Islet precursor cell (in vitro differentiated cells): ENCODE measurements at places on chromosomes 7 and 10.

GRCh38 chr7:52615021-52615695, 420.3 kb upstream of the POM121L12 start:
- DNase-seq: no peak

DNA sequence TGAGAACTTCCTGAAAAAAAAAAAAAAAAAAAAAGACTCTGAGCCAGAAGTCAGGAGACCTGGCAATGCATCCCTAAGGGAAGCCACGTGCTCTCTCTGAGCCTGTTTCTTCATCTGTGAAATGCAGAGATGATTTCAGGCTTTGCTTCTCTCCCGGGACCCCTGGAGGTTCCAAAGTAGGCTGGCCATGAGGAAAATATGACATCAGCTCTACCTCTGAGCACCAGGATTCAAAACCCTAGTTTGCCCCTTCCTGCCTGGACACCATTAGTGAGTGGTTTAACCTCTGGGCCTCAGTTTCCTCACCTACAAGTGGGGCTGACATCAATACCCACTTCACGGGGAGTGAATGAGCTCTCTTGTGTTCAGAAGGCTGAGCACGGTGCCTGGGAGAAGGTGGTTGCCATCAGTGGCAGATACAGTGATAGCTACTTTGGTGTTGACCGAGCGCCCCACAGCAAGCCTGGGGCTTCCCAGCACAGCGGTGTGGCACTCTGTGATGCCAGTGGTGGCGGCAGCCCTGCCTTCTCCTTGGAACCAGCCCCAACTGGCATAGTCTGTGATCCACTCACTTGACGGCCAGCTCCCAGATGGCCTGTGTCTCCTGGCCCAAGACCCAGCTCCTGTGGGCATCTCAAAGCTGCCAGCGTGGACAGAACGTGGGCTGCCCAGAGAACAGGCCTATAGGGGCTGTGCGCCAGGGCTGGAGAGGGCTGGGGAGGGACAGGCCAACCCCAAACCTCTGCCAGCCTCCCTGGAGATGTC, 153.1 kb upstream of the UNC5B start:
- DNase-seq: no peak

GRCh38 chr10:30553018-30553625, 76.4 kb downstream of the LYZL2 start:
- DNase-seq: no peak

DNA sequence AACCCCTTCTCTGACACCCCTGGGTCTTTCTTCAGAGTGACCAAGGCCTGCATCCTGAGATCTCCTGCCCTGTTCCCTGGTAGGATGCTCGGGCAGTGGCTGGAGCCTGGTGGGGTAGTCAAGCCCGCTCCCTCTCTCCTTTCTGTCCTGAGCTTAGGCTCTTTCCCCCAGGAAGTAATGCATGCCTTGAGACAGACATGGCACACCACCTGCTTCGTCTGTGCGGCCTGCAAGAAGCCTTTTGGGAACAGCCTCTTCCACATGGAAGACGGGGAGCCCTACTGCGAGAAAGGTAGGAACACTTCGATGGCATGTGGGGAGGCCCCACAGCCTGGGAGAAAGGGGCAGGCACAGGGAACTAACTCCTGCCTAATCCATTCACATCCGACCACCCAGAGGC, 37.9 kb upstream of the BMPR1A start:
- DNase-seq: no peak

DNA sequence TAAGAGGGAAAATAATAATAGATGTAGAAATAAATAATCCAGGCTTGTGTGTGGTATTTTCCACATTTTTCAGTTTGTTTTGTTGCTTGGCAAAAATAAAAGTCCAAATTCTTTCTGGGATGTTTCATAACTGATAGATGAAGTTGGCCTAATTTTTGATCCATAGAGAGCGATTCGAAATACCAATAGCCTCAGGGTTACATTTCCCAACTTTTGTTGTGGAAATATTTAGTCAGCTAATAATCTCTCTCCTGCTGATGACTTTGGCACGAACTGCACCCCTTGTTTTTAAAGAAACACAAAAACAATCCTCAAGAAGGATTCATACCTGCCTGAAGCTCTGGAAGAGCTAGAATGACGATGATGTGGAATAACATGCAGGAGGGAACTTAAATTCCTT, 483.2 kb downstream of the ADRA2A start:
- no peak for DNase-seq

GRCh38 chr10:110548002-110548401, 19.5 kb upstream of the SMC3 start:
- peak; percentile 37 for DNase-seq

DNA sequence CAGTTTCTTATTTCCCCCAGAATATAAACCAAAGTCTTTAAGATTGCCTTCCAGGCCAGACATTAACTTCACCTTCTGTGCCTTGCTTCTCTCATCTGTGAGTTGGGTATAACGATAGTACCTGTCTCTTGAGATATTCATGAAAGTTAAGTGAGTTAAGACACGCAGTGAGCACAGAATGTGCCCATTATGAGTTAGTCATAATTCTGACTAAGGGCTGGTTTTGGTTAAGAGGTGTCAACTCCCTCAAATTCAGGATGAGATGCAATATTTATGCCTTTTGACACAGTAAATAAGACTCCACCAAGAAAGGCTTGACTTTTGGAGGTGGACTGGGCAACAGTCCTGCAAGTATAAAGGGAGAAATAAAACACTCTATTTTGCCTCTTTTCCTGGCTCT, 528.7 kb upstream of the IGFBP3 start:
- no peak for DNase-seq

DNA sequence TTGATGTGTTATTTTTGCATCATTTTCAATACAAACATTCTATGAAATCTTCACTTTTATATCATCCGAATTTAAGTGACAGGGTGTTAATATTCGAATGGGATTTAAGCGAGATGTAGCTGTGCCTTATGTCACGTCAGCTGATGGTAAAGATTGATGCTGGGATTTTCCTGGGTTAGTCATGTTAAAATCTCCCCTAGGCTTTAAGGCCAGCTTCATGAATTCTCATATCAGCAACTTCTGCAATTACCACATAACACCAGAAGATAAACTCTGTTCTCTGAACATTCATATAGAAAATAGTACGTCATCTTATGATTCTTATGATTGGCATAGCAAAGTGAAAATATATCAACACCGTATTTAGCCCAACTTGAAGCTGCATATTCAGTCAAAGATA, 669.2 kb downstream of the PCDH15 start:
- DNase-seq: no peak

DNA sequence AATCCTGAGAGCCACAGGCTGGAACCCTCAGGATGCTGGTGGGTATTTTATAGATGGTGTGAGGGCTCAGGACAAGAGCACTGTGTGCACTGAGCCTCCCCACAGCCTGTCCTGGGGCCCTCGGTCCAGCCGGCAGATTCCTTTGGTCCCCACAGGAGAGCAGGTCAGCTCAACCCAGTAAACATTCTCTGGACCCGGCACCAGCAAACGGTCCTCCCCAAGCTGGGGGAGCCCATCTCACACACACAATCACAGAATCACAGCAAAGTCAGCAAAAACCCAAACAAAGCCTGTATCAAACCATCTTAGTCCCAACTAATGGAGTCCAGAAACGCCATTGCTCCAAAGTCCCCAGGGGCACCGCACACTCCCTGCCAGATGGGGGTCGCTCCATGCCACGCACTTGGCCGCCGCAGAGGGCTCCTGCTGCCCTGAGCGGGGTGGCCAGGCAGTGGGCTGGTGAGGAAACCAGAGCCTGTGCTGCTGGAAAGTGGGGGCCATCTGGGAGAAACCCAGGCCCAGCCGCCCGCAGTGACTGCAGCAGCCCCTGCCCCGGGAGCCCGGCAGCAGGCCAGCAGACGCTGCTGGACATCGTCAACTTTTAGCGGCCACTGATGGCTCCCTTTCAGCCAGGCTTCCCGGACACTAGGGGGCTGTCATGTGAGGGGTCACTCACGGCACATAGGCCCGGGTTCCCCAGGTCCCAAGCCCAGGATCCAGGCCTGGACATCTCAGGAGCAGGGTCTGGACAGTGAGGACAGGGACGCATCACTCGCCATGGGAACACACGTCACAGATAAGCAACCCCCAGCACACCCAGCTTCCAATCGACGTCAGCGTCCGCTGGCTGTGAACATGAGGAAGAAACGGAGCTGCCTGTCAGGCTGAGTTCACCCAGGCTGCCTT, 52.6 kb downstream of the DPYSL4 start:
- no peak for DNase-seq

GRCh38 chr10:101060951-101061623, 702 bp upstream of the KAZALD1 start:
- peak; percentile 97 for DNase-seq

DNA sequence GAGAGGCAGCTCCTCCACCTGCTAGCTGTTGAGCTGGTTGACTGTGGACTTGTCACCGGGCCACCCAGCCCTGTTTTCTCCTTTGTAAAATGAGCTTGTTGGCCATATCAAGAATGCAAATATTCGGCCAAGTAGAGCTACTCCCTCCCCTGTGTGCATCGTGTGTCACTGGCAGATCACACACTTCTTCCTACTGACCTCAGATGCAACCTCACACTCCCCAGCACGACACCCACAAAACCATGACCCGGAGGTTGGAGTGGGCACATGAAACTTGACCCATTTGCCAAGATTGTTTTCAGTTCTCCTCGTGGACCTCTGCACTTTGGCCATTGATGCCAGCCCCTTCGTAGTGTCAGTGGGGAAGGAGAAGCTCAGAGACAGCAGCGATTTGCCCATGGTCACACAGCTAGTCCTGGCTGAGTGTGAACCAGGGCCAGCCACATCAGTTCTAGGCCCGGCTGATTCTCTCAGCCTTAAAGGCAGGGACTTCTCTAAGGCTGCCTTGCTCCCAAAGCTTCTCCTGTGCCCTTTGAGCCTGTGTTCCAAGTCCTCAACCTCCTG, 101.1 kb downstream of the CDH23 start:
- no peak for DNase-seq

- peak; percentile 29 for DNase-seq
These were observed 76.3 kb downstream of the FOXI2 start for GRCh38 chr10:127813290-127813689.

- no peak for DNase-seq
These were observed 60.2 kb downstream of the CHST15 start for GRCh38 chr10:124032971-124033886.

DNA sequence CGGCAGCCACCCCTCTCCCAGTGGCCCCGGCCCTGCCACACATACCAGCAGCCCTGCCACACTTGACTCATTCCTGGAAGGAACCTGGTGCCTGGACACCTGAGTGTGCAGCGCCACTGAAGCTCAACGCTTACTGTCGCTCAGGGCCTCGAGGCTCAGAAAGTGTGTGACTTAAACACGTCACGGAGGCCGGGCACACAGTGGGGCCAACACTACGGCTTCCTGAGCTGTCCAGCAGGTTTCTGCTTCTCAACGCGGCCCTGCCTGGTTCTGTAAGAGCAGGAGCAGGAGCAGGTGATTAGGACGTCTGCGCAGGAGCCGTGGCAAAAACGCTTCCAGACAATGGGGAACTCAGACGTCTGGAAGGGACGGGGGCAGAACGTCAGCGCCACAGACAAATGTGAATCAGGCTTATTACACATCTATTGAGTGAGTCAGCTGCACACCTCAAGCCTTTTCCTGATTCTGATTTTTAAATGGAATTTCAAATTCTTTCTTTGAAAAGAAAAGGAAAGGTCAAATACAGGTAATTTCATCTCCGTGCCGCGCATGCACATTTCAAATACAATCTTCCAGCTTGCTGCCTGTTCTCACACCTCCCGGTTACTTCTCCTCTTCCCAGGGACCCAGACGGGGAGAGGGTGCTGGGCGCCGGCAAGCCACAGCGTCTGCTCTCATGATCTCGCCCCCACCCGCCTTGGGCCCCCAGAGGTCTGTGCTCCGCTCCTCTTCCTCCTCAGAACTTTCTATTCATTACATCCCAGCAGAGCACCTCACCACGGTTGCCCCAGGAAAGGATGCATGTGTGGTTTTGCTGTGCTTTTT, 66.6 kb downstream of the ADARB2 start:
- peak; percentile 92 for DNase-seq

- no peak for DNase-seq
These were observed 13.7 kb downstream of the IL2RA start for GRCh38 chr10:6048281-6049030.

- no peak for DNase-seq
These were observed 26.8 kb upstream of the DGKI start for GRCh38 chr7:137873524-137873923.

DNA sequence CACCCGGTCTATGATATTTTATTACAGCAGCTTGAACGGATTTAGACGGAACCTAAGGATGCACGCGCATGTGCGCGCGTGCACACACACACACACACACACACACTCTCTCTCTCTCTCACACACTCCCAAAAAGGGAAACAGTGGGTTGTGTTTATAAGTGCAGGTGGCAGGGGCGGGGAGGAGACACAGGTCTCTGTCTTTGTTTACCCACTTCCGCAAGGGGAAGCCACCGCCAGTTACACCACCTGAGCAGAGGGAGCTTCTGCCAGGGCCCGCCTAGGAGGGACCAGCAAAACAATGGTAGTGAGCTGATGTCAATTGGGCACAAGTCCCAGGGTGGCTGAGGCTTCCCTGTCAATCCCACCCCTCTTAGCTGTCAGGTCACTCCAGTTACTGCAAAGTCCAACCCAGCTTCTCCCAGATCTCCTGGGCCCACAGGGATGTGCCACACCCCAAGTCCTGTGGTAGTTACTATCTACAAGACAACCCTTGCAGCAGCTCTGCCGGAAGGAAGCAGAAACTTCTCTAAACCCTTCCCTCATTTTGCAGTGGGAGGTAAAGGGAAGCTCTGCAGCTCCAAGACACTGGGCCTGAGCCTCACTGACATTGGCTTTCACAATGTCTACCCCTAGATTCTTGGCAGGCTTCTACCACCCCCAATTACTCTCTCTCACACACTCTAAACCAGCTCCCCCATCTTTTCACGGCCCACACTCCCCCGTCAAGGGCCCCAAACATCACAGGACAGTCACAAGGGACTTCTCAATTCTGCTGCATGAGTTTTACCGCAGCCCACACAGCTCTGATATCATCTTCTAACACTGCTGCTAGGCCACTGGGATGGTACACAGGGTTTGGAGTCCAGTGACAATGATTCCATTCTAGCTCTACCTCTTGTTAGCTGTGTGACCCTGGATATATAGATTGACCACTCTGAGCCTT, 17.6 kb downstream of the ANXA11 start:
- DNase-seq: no peak

GRCh38 chr7:151601521-151602305, 82.0 kb upstream of the RHEB start:
- DNase-seq: no peak

- DNase-seq: no peak
These were observed 4.1 kb upstream of the FUOM start for GRCh38 chr10:133361773-133362441.

DNA sequence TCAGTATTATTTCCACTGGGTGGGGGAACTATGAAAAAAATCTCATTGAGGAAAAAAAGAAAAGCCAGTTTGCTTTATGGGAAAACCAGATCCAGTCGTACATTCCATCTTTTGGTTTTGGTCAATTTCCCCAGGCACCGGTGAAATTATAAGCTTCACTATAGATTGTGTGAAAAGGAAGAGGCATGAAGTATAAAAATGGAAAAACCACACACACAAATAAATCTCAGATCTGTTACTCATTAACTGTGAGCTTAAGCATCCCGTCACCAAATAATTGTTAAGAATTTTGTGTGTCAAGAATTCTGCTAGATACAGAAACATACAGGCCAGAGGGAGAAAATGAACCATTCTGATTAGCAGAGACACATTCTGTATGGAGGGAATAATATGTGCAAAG, 405.5 kb upstream of the CELF2 start:
- no peak for DNase-seq

- DNase-seq: no peak
These were observed 34.4 kb upstream of the CUL1 start for GRCh38 chr7:148664324-148664723.

- DNase-seq: no peak
These were observed 76.6 kb downstream of the PTPRE start for GRCh38 chr10:127983344-127984100.
